ENCODE measurements at places on chromosomes 11 and 22.

GRCh38 chr11:119605137-119605665 lies 123.8 kb downstream of the NECTIN1 start:
- DNase-seq, result no peak

GRCh38 chr11:27718346-27718862 lies 18.1 kb upstream of the BDNF start:
- DNase-seq, result no peak

GRCh38 chr11:12716816-12717215 lies 42.6 kb downstream of the TEAD1 start:
- DNase-seq, result no peak

- no peak for DNase-seq
Observed at GRCh38 chr22:50416996-50417395, 57.8 kb downstream of the SBF1 start.

- no peak for DNase-seq
Observed at GRCh38 chr11:59944720-59945119, 6.5 kb downstream of the OOSP1 start.

DNA sequence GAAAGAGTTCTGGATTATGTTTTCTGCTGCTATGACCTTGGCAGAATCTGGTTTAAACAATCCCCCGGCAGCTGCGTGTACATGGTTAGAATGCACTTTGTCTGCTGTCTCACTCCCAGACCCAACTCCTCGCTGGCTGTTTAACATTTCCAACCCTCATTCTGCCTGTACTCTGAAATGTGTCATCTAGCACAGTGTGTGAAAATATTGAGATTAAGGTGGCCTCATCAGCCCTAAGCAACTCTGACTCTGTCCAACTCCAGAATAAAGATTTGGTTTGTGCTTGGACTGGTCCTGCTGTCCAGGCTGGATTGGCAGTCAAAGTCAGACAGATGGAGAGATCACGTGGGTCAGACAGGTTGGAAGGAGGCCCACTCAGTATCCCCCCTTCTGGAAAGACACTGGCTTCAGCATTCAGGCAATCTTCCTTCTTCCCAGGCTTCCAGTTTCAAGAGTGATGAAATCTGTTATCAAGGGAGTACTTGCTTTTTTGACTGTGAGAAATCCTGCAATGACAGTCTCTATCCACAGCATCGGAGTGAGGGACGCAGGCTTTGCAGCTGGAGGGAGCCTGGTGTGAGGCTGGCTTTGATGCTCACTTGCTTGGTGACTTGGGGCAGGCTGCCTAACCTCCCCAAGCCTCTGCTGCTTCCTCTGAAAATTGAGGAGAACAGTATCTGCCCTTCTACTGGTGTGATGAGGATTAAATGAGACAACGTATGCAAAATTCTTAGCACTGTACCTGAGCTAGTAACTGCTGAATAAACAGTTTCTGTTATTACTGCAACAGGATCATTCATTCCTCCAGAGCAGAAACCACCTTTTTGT lies 29.8 kb downstream of the ABTB2 start:
- DNase-seq, result no peak

- peak; percentile 20 for DNase-seq
Observed at GRCh38 chr11:123580557-123581275, 73.7 kb downstream of the SCN3B start.

- DNase-seq, result no peak
Observed at GRCh38 chr11:46296528-46297448, 19.3 kb downstream of the CREB3L1 start.

GRCh38 chr11:74682731-74683278 lies 48.4 kb downstream of the CHRDL2 start:
- no peak for DNase-seq

- no peak for DNase-seq
Observed at GRCh38 chr22:43356881-43357280, 13.7 kb upstream of the SCUBE1 start.

- no peak for DNase-seq
Observed at GRCh38 chr11:61328351-61328750, 4.6 kb downstream of the DDB1 start.

DNA sequence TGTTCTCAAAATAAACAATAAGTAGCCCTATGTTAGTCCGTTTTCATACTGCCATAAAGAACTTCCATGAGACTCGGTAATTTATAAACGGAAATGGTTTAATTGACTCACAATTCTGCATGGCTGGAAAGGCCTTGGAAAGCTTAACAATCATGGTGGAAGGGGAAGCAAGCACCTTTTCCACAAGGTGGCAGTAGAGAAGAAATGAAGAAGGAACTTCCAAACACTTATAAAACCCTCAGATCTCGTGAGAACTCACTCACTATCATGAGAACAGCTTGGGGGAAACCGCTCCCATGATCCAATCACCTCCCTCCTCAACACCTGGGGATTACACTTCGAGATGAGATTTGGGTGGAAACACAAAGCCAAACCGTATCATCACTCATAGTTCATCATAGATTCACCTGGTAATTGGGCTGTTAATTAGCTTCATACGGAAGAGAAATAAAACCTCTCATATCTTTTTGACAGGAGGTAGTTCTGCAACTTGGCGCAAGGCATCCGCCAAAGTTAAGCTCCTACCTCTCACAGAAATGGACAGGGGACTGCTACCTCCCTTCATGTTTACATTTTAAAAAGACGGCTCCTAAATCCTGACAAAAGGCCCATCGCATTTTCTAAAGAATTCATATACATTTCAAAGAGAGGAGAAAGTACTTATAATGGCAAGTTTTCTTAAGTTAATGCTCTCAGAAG lies 49.0 kb downstream of the MUC15 start:
- DNase-seq, result no peak

- no peak for DNase-seq
Observed at GRCh38 chr22:49179175-49179574, 648.5 kb downstream of the BRD1 start.

DNA sequence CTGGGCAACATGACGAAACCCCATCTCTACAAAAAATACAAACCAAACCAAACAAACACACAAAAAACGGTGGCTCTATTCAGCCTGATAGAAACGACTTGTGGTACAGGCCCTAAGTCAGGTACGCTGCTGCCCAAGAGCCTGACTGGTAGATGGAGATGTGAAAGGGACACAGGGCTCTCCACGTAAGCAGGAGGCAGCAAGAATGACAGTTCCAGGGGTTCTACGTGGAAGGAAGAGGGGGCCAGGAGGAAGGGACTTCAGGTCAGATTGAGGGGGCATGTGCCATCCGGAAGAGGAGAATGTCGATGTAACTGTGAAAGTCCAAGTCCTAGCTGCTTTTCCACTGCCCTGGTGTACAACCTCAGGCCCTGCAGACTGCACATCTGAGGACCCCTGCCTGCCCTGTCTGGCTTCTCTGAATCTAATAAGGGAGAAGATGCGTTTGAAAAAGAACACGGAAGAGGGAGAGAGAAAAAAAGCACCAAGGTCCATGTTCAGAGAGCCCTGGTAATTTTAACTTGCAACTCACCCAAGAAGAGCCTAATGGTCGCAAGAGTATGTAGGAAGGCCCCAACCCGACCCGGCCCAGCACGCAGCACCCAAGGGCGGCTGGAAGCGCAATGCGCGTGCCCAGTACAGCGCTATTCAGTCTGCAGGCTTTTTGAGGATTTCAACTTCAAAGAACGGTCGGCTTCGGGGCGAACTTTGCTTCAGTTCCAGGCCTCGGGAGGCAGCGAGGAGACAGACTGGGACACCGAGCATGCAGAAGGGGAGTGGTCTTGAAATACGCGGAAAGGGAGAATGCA lies 909 bp upstream of the ZNRD2 start:
- DNase-seq, result no peak
